Stimulated activated CD8-positive, alpha-beta memory T cell treated with anti-CD3 and anti-CD28 coated beads, Interleukin-15, amount 100 ng/mL, for 1 hour (primary cell): ENCODE measurements at places on chromosomes 1 and 21.

DNA sequence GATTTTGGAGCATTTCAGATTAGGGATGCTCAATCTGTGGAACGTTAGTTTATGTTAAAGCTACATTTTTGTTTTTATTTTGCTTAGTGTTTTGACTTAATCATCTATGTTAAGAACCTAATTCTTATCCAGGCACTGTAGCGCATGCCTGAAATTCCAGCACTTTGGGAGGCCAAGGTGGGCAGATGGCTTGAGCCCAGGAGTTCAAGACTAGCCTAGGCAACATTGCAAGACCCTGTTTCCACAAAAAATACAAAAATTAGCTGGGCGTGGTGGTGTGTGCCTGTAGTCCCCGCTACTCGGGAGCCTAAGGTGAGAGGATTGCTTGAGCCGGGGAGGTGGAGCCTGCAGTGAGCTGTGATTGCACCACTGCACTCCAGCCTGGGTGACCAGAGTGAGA lies 23.4 kb downstream of the FNBP1L start:
- no peak for DNase-seq

GRCh38 chr1:48206371-48206770 lies 16.1 kb upstream of the SLC5A9 start:
- DNase-seq: no peak

- no peak for DNase-seq
Observed at GRCh38 chr1:23824711-23825075, 536 bp downstream of the HMGCL start.

DNA sequence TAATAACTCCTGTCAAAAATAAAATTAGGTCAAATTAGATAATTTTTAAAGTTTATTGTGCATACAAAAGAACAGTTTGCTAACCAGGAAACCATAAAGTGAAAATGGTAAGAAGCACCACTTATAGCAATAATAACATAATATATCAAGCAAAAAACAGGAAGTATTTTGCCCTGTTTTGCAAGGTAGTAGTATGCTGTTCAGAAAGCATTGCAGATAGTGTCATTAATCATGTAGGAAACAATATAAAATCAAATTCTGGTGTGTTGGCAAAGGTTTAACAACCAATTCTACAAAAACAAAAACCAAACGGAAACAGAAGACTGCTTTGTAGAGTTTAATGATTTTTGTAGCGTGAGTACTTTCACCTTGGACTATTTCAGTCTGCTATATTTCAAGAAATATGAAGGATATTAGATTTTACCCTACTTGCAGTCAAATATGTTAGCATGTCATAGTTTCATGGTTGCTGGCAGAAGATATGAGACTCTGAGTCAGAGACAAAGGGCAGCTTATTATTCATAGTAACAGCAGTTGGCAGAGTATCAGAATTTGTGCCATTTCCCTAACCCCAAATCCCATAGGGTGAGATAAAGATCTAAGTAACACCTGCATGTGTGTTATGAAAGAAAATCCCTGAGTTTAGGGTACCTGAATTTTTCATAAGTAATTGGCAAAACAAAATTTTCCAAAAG lies 729.0 kb upstream of the BRINP3 start:
- no peak for DNase-seq

DNA sequence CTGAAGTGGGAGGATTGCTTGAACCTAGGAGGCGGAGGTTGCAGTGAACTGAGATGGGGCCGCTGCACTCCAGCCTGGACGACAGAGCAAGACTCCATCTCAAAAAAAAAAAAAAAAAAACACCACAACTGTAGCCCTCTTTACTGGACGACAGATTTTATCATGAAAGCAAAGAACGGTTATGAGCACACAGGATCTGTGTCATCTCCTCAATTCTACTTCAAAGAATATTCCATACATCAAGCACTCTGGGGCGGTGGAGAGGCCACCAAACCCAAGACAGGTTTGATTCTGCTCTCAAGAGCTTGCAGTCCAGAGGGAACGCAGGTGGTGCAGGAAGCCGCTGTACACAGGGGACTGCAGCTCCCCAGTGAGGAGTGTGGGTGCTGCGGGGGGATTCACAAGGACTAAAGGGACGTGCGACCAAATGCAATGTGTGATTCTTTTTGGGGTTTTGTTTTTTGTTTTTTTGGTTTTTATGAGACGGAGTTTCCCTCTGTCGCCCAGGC lies 110.1 kb downstream of the SPSB1 start:
- DNase-seq: no peak

GRCh38 chr1:18069903-18070302 lies 37.7 kb upstream of the IGSF21 start:
- DNase-seq: no peak
